ENCODE measurements at places on chromosomes 16 and 17.

GRCh38 chr16:87507351-87508069 is 14.7 kb upstream of the ZCCHC14 start:
- no peak for DNase-seq

DNA sequence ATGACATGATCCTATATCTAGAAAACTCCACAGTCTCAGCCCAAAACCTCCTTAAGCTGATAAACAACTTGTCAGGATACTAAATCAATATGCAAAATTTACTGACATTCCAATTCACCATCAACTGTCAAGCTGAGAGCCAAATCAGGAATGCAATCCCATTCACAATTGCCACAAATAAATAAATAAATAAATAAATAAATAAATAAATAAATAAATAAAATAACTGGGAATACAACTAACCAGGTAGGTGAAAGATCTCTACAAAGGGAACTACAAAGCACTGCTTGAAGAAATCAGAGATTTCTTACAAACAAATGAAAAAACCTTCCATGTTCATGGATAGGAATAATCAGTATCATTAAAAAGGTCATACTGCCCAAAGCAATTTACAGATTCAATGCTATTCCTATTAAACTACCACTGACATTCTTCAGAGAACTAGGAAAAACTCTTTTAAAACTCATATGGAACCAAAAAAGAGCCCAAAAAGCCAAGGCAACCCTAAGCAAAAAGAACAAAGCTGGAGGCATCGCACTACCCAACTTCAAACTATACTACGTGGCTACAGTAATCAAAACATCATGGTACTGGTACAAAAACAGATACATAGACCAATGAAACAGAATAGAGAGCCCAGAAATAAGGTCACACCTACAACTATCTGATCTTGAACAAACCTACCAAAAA is 37.7 kb downstream of the BRIP1 start:
- no peak for DNase-seq

GRCh38 chr16:73457851-73458250 is 409.9 kb upstream of the ZFHX3 start:
- DNase-seq: no peak

DNA sequence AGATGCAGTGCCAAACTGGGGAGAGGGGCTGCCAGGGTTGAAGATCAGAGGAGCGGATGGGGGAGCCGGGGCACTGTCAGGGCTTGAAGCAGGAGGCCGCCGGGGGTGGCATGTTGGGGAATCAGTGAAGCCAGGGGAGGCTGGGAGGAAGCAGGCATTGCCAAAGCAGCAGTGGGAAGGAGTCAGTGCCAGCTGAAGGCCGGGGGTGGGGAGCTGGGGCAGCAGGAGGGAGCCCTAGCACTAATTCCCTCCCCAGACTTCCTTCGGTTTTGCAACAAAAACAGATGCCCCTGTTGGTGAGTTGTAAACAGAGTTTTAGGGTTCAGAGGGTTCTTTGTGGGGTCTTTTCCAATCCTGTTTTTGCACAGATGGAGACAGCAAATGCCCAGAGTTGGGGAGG is 10.9 kb upstream of the TAC4 start:
- no peak for DNase-seq

- DNase-seq: no peak
Measured at GRCh38 chr17:16478649-16479048, 13.3 kb downstream of the LRRC75A start.

DNA sequence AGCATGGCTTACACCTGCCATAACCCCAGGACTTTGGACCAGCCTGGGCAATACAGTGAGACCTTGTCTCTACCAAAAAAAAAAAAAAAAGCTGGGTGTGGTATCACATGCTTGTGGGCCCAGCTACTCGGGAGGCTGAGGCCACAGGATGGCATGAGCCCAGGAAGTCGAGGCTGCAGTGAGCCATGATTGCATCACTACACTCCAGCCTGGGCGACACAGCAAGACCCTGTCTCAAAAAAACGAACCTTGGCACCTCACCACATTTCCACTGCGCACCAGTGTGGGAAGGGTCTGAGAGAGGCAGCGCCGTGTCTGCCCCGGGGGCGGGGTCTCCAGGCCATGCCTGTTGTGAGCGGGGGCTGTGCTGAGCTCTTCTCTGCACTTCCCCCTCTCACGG is 6.3 kb downstream of the ACSF3 start:
- DNase-seq: no peak

DNA sequence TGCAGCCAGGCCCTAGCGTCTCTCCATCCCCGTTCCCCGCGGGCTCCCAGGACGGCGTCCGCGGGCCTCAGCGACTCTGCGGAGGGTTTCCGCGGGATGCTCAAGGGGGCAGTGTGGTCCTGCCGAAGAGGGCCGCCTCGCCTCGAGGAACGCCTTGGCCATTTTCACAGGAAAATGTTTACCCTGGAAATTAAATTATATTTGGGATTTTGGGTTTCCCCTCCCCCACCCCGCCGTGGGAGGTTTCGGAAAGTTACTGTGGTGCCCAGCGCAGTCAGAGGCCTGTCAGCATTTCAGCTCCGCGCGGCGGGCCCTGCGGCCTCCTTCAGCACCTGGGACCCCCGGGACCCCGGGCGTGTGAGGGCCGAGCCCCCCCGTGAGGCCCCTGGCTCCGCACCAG is 94.5 kb downstream of the PCTP start:
- DNase-seq: no peak

- DNase-seq: no peak
Measured at GRCh38 chr16:30030011-30030685, 923 bp downstream of the TLCD3B start.

- peak; percentile 52 for DNase-seq
Measured at GRCh38 chr16:4475880-4476788, at the start of gene HMOX2. TSS of gene HMOX2 (plus strand) at chr16:4476398. CDS start at chr16:4505525, 29,127 bp downstream.

DNA sequence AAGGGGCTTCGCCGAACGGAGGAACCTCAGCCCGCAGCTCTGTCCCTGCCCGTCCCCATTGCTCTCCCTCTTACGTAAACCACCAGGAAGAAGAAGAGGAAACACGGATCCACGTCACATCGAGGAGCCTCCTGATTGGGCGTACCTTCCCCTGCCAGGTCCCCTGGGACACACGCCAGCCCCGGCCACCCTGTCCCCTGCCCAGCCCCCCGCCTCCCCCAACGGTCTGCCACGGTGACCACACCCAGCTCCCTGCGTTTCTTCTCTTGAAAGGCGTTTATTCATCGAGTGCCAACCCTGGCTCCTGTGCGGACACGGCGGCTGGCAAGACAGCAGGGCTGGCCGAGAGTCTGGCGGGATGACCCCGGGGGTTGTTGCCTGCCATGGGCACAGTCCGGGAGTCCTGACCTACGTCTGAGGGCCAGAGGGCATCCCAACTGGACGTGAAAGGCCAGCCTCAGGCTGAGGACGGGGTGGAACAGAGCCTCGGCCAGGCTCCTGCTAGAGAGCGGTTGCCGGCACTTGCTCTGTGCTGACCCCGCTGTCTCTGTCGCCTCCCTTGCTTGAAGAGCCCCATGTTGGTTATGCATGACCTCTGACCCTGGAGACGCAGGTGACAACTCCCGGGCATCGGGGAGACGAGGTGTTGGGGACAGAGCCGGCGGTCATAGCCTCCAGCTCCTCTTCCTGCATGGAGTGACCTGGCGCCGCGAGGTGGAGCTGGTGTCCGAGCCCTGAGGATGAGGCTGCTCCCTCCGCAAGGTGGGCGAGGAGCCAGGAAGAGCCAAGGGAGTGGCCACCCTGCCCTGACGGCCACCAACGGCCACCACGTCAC is 40.5 kb upstream of the ACSF3 start:
- no peak for DNase-seq

DNA sequence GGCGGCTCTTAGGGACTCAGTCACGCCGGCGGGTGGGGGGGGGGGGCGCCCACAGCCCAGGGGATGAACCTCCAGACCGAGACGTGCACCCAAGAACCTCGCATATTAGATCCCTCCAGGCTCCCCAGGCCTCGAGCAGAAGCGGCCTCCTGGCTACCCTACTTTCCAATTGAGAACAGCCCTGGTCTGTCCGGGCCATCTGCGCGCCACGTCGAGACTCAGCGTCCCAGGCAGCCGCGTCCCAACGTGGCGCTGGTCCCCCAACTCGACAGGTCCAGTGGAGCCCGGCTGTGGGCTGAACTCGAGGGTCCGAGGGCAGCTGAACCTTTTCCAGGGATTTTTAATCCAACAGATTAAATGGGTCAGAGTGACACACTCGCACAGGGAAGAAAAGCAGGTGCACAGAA is 2.3 kb upstream of the IRX3 start:
- no peak for DNase-seq

DNA sequence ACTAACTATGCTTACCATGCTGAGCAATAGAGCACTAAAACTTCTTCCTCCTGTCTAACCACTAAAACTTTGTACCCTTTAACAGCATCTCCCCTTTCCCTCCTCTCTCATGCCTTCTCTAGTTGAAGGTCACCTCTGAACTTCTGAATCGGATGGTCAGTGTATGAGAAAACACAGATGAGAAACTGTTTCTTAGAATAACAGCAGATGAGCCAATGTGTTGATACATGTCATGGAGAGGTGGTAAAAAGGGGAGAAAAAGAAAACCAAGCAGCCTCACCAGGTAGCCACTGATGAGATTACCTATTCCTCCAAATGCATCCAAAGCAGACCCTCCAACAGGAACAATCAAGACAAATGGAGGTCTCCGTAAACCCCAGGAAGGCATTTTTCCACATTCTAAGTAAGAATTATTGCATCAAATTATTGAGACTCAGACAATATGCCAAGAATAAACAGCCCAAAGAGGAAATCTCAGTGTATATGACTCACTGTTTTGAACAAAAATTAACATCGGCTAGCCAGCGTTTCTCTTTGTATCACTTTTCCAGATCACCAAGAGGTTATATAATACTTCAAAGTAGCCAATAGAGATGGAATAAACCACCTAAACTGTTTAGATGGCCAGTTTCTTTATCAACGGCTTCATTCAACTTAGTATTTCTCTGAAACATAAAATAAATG is 793.3 kb upstream of the SOX9 start:
- DNase-seq: no peak

DNA sequence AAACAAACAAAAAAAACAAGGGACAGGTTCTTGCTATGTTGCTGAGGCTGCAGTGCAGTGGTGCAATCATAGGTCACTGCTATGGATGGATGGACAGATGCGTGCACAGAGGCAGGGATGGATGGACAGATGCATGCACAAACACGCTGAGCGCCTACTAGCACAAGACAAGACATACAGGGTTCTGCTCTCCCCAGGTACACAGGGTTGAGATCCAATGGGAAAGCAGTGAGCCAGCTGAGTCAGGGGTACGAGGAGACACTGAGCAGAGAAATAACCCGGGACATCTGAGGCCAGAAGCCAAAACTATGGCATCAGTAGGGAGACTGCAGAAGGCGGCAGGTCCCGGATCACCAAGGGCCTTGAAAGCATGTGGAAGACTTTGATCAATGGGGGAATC is 6.2 kb downstream of the IL32 start:
- DNase-seq: no peak

- DNase-seq: no peak
Measured at GRCh38 chr17:46796084-46796483, 22.4 kb downstream of the WNT3 start.

- no peak for DNase-seq
Measured at GRCh38 chr16:30041841-30042240, 10.8 kb upstream of the TLCD3B start.

GRCh38 chr17:13671771-13672170 is 70.0 kb upstream of the HS3ST3A1 start:
- DNase-seq: no peak

DNA sequence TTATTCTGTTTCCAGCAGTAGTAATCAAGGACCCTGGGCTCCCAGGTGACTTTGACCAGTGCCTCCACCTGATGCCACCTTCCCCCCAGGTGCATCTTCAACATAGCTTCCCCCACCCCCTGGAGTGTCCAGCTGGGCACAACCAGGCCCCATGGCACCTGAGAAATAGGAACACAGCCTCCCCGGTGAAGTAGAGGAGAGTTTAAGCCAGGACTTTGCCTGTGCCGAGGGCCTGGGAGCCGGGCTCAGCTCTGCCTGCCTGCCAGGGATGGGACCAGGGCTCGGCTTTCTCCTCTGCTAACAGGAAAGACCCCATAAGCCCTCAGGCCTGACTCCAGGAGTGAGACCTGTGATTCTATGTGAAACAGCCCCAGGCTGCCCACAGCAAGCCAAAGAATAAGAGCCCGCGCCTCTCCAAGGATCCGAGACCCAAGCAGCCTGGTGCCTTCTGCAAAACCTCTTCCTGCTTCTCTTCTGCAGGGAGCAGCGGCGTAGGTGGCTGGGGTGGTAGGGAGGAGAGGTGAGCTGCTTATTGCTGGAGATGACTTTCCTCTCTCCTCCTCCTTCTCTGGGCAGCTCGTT is 16.4 kb upstream of the RBFOX3 start:
- DNase-seq: no peak

GRCh38 chr17:1643293-1643998 is 2.1 kb downstream of the SCARF1 start:
- DNase-seq: no peak

GRCh38 chr16:49524947-49525315 is 151.3 kb downstream of the C16orf78 start:
- no peak for DNase-seq

- no peak for DNase-seq
Measured at GRCh38 chr17:46796524-46796923, 22.0 kb downstream of the WNT3 start.

- DNase-seq: no peak
Measured at GRCh38 chr16:64121473-64121872, 1000.4 kb downstream of the CDH11 start.

DNA sequence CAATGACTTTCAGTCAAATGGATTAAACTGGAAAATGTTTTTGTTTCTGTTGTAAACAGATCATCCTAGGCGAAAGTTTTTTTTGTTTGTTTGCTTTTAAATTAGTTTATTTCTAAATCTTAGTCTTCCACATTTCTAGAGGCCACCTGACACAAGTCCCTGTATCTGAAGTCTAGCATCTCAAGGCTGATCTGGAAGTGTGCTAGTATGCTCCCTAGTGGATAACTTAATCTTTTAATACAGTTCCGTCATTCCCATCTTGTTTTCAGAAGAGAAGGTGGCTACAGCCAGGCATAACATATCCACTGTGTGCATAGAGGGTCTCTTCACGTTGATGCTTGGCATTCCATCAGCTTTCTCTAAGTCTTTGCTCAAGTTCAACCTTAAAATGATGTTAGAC is 7.6 kb downstream of the IFT20 start:
- no peak for DNase-seq

All from esophagus squamous epithelium (tissue), 5 donors.